Activated CD4-positive, alpha-beta T cell treated with anti-CD3 and anti-CD28 coated beads for 24 hours (primary cell): ENCODE measurements at places on chromosomes 11 and 22.

- DNase-seq = no peak
These were observed 10.4 kb downstream of the P2RY2 start for GRCh38 chr11:73228268-73229134.

DNA sequence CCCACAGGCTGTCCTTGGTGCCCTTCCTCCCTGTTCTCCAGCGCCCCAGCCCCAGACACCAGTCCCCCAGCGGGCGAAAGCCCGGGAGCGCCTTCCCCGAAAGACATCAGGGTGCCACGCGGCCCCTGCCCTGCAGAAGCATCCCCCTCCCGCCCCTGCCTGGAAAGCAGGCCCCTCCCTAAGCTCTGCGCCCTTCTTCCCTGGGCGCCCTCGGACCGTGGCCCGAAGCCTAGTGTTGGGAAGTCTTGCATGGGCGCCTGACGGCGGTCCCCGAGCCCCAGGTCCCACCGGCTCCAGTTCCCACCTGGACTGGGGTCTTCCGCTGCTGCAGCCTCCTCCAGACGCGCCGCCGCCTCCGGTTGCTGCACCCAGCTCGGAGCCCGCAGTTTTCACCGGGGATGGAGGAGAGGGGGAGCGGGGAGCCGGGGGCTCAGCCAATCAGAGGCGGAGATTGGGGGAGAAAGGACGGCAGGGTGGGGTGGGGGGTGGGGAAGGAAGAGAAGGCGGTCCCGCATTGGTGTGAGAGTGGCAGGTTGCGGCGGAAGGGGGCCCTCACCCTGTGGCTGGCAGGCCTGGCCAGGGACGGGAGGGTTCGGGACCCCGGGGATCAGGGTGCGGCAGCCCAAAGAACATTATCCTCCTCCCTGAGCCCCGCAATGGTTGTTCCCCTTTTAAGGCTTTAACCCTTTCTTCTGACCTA, at the start of gene THY1:
Gene THY1 (minus strand): TSS at position 364 of the 700 bp plus-strand sequence. CDS start 2,267 bp downstream, outside the sequence.
- DNase-seq = no peak

DNA sequence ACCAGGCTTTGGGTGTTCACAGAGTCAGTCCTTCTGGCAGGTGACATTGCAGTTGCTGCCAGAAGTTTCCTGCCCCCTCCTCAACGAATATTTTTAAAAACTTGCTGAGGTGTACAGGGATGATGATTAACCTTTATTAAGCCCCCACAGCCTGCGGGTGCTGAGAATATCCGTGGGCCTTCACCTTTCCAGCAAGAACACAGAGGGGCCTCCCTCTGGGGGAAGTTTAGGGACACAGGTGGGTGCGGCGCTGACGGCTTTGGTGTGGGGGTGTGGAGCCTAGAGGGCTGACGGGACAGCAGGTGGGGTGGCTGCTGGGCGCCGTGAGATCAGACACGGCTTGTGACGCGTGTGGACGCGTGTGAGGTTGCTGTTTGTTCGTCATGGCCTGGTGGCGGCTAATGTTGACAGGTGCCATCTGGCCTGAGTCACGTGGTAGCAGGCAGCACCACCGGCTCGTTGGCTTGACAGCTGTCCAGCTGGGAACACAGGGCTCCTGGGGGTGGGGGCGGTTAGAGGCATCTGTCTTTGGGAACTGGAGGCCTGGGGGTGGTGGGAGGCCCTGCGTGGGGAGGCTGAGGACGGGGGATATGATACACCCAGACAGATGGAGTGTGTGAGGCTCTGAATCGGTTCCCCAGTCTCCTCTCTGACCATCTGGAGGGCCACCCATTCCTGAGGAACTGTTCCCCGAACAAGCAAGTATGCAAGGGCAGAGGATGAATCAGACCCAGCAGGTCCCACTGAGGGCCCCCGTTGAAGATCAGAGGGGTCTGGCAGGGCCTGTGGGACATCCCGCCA, 12.5 kb upstream of the LRRC10B start:
- DNase-seq = no peak

DNA sequence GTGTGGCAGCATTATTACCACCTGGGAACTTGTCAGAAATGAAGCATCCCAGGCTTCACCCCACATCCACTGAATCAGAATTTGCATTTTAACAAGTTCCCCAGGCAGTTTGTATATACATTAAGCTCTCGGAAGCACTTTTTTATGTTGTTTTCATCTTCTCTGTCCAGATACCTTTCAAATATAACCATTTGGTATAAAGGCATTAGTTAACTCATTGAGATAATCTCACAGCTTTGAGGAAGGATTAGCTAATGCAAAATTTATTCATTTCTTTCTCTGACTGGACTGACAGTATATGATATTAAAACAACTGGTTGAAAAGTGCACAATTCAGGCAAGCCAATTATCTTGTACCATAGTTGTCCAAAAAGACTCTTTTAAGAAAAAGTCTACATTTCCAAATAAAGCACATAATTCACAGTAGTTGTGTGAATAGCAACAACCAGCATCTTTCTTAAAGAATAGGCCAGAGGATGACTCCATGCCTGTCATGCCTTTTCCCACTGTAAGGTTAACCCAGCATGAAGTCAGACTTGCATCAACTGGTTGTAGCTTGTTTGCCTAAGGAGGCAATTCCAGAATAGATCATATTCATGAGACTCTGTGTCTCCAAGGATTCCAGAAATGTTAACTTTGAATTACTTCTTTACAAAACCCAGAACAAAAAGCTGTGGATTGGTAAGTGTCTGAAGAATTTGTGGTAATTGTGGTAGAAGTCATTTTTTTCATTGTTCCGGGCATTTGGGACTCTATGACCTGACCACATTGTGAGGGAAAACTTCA, 254.3 kb upstream of the SESN3 start:
- DNase-seq = no peak

- no peak for DNase-seq
These were observed 38.8 kb upstream of the POU2AF1 start for GRCh38 chr11:111417766-111418435.

DNA sequence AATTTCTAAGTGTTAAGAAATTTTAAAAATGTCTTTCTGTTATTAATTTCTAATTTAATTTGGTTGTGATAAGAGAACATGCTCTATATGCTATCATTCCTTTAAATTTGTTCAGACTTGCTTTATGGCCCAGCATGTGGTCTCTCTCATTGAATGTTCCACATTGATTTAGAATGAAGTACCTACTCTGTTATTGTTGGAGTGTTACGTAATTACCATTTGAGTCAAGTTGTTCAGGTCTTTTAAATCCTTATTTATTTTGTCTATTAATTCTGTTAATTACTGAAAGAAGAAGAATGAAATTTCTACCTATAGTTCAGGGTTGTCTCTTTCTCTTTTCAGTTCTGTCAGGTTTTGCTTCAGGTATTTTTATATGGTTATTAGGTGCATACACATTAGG, 57.0 kb downstream of the PRMT3 start:
- DNase-seq = no peak

DNA sequence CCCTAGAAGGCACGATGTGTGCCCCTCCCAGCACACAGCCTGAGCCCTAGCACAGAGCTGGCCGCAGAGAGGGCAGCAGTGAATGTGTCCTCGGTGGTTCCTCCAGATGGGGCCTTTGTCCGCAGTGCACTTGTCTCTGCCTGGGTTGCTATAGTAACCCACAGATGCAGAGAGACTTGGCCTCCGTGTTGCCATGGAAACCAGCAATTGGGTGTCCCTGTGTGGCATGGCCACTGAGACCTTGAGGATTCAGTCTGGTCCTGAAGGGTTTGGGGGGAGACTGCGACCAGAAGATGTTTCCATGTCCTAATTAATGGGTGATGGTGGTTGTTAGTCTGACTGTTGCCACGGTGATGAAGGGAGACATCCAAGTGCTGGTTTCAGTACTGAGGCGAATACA, 42.6 kb upstream of the TUB start:
- no peak for DNase-seq

GRCh38 chr11:73426219-73426850, 50.1 kb downstream of the RELT start:
- no peak for DNase-seq

- DNase-seq = no peak
These were observed 12.7 kb downstream of the BAIAP2L2 start for GRCh38 chr22:38097557-38098409.

DNA sequence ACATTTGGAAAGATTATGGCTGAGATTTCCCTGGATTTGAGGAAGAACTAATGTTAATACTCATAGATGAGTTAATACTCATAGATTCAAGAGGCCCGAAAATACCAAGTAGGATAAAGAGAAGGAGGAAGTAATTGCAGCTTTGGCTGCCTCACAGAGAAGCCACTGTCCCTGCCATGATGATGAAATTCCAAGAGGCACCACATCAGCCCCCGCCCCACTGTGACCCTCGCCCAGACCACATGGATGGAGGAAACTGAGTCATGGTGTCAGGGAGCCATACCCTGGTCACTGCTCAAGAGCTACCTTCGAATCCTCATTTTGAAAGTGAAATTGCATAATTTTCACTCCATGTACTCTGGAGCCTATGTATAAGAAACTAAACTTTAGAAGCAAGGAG, 92.9 kb upstream of the SLC22A12 start:
- no peak for DNase-seq
